ENCODE measurements at places on chromosomes 2 and 18.
A peak's percentile ranks its signal among the peaks of the same experiment; 100 is the strongest.

- DNase-seq: no peak
Observed at GRCh38 chr2:143968860-143969259, 551.1 kb downstream of the ZEB2 start.

DNA sequence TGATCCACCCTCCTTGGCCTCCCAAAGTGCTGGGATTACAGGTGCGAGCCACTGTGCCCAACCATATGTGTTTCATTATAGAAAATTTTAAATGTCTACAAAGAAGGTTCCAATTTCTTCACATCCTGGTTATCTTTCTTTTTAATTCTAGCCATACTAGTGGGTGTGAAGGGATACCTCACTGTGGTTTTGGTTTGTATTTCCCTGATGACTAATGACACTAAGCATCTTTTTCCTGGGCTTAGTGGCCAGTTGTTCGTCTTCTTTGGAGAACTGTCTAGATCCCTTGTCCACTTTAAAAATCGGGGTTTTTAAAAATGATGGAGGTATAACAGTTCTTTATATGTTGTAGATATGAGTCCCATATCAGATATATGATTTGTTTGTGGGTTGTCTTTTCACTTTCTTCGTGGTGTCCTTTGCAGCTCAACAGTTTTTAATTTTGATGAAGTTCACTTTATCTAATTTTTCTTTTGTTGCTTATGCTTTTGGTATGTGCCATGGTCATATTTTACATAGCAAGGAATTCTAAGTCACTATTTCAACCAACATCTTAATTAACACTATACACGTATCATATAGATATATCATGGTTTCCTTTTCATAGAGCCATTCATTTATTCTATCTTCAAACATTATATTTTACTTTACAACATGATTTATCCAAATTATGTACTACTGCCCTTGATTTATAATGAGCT lies 135.0 kb upstream of the RIOK3 start:
- no peak for DNase-seq

GRCh38 chr18:57660961-57661360 lies 39.3 kb upstream of the NARS1 start:
- DNase-seq: no peak

DNA sequence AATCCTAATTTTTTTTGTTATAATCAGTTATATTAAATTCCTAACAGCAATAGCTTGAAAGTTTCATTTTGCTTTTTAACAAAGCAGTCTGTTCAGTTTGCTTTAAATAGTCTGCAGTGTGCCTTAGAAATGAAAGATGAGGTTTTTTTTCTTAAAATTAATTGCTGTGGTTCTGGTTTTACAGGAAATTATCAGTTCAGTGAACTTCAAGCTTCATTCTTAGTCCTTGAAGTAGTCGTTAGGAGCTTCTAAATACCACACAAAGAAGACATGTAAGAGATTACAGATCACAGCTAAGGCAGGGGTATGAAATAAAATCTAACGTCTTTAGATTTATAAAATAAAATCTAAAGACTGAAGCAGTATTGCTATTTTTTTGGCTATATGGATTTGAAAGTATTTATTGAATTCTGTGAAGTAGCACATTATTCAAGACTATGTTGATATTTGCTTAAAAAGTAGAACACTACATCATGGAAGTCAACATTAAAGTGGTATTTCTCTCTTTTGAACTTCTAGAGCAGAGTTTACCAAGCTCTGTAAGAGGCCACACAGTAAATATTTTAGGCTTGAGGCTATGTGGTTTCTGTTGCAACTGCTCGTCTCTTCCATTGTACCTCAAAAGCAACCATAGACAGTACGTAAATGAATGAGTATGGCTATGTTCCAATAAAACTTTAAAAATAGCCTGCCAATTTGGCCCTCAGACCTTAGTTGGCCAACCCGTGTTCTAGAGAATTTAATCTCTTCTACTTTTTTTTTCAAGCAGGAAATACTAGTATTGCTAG lies 81.5 kb upstream of the STON1 start:
- DNase-seq: peak; percentile 70

GRCh38 chr2:26557244-26557925 lies 79.5 kb upstream of the OTOF start:
- DNase-seq: no peak

- DNase-seq: no peak
Observed at GRCh38 chr18:49645841-49646351, 84.0 kb downstream of the LIPG start.

- DNase-seq: peak; percentile 1
Observed at GRCh38 chr2:99032786-99033185, 96.8 kb upstream of the CRACDL start.

DNA sequence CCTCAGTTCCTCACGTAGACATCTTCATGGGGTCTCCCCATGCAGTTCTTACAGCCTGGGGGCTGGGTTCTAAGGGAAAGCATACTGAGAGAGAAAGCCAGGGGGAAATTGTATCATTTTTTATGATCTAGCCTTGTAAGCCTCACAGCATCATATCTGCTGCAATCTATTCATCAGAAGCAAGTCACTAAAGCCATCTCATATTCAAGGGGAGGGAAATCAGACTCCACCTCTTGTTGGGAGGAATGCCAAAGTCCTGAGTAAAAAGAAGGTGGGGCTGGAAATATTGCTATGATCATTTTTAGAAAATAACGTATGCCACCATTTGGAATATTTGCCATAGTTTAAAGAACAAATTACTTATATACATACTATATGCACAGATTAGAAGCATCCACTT lies 304.6 kb downstream of the TXNL1 start:
- DNase-seq: no peak

DNA sequence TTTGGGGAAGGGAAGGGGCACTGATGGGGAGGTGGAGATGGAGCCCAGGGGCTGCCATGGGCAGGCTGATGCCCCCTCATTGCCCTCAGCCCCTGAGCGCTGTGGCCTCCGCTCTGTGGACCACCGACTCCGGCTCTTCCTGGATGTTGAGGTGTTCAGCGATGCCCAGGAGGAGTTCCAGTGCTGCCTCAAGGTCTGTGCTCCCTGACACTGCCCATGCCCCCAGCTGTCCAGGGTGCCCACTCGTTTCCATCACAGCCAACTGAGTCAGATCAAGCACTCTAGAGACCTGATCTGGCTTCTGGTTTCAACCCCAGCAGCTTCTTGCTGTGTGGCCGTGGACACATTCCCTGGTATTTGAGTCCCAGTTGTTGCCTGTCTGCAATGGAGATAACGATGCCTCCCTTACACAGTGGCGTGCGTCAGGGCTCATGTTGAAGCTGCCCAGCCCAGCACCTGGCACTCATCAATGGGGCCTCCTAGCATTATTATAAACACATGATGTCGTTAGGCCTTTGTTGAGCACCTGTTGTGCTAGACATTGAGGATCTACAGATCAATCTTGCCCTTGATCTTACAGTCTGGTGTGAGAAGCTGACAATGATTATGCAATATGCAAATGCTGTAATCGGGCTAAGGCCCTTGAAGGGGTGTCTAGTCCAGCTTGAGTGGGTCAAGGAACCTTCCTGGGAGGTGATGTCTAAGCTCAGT lies 14.4 kb downstream of the STK11IP start:
- no peak for DNase-seq

DNA sequence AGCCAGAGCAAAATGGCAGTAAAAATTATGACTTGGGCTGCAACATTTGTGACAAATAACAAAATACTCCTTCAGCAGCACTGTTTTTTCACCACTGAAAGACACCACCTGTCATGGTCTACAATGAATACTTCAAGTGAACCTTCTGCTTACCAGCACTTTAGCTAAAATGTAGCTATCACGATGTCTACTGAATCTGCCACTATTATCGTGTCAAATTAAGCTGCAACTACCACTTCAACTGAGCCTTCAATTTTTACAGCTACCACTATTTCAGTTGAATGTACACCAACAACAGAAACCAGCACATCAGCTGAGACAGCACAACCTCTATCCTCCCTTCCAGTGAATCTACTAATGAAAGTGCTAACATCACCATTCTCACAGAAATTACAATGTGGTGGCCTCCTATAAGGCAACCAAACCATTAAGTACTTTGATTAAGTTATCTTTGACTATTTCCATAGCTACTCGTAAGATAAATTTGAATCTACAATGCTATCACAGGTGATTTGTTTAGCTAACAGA lies 10.8 kb upstream of the DYNAP start:
- DNase-seq: no peak

DNA sequence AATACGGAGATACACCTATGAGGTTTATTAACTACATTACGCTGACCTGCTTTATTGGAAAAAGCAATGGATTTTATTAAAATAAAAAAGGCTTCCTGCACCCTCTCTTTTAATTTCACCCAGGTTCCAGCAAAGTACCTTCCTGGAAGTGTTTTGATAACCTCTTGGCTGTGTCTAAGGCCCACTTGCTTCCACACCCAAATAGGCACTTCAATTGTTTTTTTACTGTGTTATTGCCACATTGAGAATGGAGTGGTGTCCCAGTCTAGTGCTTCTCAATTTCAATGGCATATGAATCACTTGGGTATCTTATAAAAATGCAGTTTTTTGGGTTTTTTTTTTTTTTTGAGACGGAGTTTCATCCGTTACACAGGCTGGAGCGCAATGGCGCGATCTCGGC lies 47.6 kb downstream of the SF3B1 start:
- DNase-seq: no peak

- peak; percentile 26 for DNase-seq
Observed at GRCh38 chr2:177192788-177193187, 19.8 kb upstream of the HNRNPA3 start.

GRCh38 chr2:59604123-59604522 lies 949.3 kb downstream of the BCL11A start:
- no peak for DNase-seq

DNA sequence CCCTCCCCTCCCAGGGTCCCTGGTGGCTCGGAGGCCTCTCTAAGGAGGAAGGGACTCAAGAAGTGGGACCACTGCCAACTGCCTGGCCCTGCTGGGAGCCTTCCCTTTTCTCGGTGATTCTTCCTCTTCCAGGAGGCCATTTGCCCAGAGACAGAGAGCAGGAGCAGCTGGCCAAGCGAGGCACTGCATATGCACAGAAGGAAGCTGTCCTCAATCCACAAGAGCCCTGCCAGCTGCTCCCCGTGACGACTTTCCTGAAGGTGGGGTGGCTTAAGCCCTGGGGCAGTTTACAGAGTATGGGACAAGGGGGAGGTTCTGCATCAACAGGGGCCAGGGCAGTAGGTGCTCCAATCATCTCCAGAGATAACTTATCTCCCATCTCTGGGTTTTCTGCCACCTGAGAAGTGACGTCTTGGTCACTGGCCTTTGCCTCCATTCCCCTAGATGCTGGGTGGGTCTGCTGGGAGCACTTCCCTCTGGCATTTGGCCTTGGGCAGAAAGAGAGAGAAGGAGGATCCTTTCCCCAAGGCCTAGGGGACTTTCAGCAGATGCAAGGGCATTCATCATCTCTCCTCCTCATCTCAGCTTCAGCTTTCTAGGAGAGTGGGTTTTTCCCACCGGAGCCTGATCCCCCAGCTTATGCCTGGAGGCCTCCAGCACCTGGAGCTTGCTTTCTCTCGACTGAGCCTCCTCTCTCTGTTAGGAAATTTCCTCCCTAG lies 28.5 kb downstream of the CIB4 start:
- no peak for DNase-seq

- DNase-seq: no peak
Observed at GRCh38 chr2:10591207-10591606, 98.6 kb downstream of the NOL10 start.

GRCh38 chr2:158917121-158917520 lies 51.3 kb upstream of the TANC1 start:
- no peak for DNase-seq

DNA sequence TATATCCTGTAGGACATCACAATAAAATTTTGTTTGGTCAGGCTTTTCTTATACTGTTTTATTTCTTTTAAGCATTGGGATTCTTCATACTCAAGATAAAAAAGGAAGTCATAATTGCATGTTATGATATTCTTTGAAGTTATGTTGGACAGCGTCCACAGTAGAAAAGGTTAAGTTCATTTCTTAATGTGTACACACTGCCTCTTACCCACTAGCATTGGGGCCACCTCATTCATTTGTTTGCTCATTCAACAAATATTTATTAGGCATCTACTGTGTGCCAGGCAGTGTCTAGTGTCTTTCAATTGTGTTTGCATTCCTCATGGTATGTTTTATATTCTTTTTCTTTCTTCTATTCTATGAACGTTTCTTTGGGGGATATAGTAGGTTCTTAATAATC lies 70.2 kb downstream of the PTPRM start:
- no peak for DNase-seq

GRCh38 chr2:8418721-8419120 lies 263.1 kb upstream of the ID2 start:
- no peak for DNase-seq

GRCh38 chr18:40810372-40810771 lies 1144.7 kb upstream of the PIK3C3 start:
- no peak for DNase-seq
